Endothelial cell of umbilical vein (primary cell): ENCODE measurements at places on chromosomes 13 and 19. TPM values are rescaled to one million over a fixed set of nuclear protein-coding genes. Genes with fewer than 3 reads are reported as not detected.

The SEMA6B gene
- total RNA-seq: 166 and 176 TPM in 2 replicates

The S1PR4 gene
- 1.7 and 2.2 TPM in 2 replicates for total RNA-seq

The LCP1 gene
- 0.14 and 0.38 TPM in 2 replicates for total RNA-seq

- no peaks in the 10 kb centered on the region for H3K27me3 ChIP-seq
- no peak overlapping the region for H3K4me3 ChIP-seq
- H3K4me1 ChIP-seq: peaks cover 9% of the 10 kb centered on the region
- no peak overlapping the region for H3K27ac ChIP-seq
- no peak for DNase-seq
These were observed 2.8 kb upstream of the LMO7 start for GRCh38 chr13:75633285-75633684.

GRCh38 chr19:33376423-33376822 is 2.9 kb downstream of the CEBPG start:
- H3K27me3 ChIP-seq: no peaks in the 10 kb centered on the region
- peak overlapping the region; percentile 94 for H3K27ac ChIP-seq
- peaks cover 46% of the 10 kb centered on the region for H3K4me1 ChIP-seq
- DNase-seq: peak; percentile 92

DNA sequence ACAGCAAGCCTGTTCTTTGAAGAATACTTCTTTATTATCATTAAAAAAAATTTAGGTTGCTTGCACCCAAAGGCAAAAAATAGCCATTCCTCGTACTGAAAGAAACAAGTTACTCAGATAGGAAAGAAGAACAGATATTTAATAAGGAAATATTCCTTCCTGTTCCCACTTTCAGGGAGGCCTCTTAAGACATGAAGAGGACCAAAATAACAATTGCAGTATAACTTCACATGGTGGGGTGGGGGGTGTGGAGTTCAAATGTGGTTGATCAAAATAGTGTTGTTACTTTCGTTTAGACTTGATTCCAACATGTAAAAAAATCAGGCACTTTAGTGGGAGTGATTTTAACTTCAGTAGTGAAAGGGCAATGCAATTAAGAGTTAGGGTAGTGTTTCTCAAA is 3.6 kb downstream of the RGCC start:
- peaks cover 49% of the 10 kb centered on the region for H3K4me1 ChIP-seq
- H3K36me3 ChIP-seq: peaks cover 5% of the 10 kb centered on the region
- no peak overlapping the region for H3K4me3 ChIP-seq
- H3K27me3 ChIP-seq: peaks cover 6% of the 10 kb centered on the region

GRCh38 chr19:6720369-6721137 is at the start of gene C3:
Gene C3, minus strand, starts transcription at chr19:6720650. Its CDS starts 61 bp downstream, at chr19:6720589.
- no peaks in the 10 kb centered on the region for H3K4me1 ChIP-seq
- no peak within 1 kb of the TSS for H3K27ac ChIP-seq
- H3K36me3 ChIP-seq: no peaks in the 10 kb centered on the region
- no peak within 1 kb of the TSS for H3K4me3 ChIP-seq
- H3K27me3 ChIP-seq: no peaks in the 10 kb centered on the region

GRCh38 chr13:105763851-105764250 is 771.6 kb downstream of the EFNB2 start:
- DNase-seq: no peak
- H3K36me3 ChIP-seq: no peaks in the 10 kb centered on the region
- no peaks in the 10 kb centered on the region for H3K4me1 ChIP-seq

DNA sequence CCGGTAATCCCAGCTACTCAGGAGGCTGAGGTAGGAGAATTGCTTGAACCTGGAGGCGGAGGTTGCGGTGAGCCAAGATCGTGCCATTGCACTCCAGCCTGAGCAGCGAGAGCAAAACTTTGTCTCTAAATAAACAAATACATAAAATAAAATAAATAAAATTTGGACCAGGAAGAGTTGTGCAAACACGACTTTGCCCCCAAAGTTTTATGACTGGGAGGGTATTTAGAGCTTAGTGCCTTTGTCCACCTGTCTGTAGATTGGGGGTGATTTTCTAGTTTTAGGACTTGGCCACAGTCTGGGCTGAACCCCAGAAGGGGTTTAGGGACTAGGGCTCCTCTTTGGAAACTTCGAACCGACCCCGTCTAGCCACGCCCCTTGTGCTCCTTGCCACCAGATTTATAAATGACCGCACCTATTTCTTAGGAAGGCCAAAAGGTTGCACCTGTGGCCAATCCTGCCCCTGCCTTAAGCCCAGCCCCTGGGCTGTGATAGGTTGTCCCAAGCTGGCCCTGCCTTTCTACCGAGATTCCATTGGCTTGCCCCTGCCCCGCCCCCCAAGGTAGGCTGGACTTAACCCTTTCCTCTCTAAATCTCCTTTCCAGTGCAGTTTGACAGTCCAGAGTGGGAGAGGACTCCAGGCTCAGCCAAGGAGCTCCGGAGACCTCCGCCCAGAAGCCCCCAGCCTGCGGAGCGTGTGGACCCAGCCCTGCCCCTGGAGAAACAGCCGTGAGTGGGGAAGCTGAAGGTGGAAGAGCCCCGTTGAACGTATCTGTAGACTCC is 5.3 kb downstream of the SHD start:
- no peak for DNase-seq
- peaks cover 11% of the 10 kb centered on the region for H3K27me3 ChIP-seq
- H3K36me3 ChIP-seq: no peaks in the 10 kb centered on the region
